ENCODE measurements at places on chromosomes 4 and X. TPM values are rescaled to one million over a fixed set of nuclear protein-coding genes. Genes with fewer than 3 reads are reported as not detected.

- no peak overlapping the region for H3K4me3 ChIP-seq
- H3K4me1 ChIP-seq, result peaks cover 10% of the 10 kb centered on the region
- H3K36me3 ChIP-seq, result no peaks in the 10 kb centered on the region
- DNase-seq, result no peak
Measured at GRCh38 chrX:27883468-27884092, 75.8 kb downstream of the MAGEB10 start.

- peaks cover 2% of the 10 kb centered on the region for H3K4me1 ChIP-seq
- no peaks in the 10 kb centered on the region for H3K27me3 ChIP-seq
- H3K36me3 ChIP-seq, result no peaks in the 10 kb centered on the region
- H3K4me3 ChIP-seq, result no peak overlapping the region
Measured at GRCh38 chrX:42375086-42375485, 402.9 kb downstream of the PPP1R2C start.

- H3K27me3 ChIP-seq, result no peaks in the 10 kb centered on the region
- no peak overlapping the region for H3K4me3 ChIP-seq
- H3K4me1 ChIP-seq, result peaks cover 51% of the 10 kb centered on the region
- H3K36me3 ChIP-seq, result peaks cover 2% of the 10 kb centered on the region
- DNase-seq, result no peak
Measured at GRCh38 chr4:138177278-138177968, 64.7 kb downstream of the SLC7A11 start.

- no peak overlapping the region for H3K27ac ChIP-seq
- no peak overlapping the region for H3K4me3 ChIP-seq
- H3K36me3 ChIP-seq, result no peaks in the 10 kb centered on the region
- peaks cover 15% of the 10 kb centered on the region for H3K4me1 ChIP-seq
- DNase-seq, result no peak
- H3K27me3 ChIP-seq, result no peaks in the 10 kb centered on the region
Measured at GRCh38 chr4:40395166-40395900, 60.2 kb downstream of the CHRNA9 start.

Gene WDFY3
- 104 TPM for total RNA-seq

Gene CLNK
- not detected for total RNA-seq

DNA sequence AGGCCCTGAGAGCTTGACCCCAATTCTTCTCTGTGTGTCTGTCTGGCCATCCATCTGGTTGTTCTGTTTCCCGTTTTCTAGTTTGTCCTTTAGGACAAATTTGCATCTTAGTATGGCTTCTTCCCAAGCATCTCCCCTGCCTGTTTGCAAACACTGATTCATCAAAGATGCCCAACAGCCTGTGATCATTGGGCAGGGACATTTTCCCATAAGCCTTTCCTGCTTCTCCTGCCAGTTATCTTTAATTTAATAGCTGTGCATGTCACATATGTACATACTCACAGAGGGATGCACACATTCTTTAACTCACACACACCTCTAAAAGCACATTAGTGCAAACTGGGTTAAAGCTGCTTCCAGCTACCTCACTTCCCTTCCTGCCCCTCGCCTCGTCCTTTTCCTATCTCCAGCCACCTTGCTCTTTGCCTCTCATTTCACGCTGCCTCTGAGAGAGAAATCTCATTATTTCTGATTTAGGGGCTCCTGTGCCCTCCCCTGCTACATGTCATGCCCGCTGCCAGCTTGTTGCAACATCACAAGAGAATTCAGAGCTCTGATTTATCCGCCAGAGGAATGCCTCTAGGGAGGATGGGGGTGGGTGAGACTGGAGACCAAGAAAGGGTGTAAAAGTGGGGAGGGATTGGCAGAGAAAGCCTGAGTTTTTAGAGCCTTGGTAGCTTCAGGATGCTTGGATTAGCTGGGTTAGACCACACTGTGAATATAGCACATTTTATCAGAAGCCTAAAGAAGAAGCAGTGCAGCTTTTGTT is 100.6 kb downstream of the NHS start:
- peaks cover 9% of the 10 kb centered on the region for H3K4me1 ChIP-seq
- no peaks in the 10 kb centered on the region for H3K36me3 ChIP-seq
- DNase-seq, result no peak
- peaks cover 2% of the 10 kb centered on the region for H3K27me3 ChIP-seq
- no peak overlapping the region for H3K4me3 ChIP-seq

DNA sequence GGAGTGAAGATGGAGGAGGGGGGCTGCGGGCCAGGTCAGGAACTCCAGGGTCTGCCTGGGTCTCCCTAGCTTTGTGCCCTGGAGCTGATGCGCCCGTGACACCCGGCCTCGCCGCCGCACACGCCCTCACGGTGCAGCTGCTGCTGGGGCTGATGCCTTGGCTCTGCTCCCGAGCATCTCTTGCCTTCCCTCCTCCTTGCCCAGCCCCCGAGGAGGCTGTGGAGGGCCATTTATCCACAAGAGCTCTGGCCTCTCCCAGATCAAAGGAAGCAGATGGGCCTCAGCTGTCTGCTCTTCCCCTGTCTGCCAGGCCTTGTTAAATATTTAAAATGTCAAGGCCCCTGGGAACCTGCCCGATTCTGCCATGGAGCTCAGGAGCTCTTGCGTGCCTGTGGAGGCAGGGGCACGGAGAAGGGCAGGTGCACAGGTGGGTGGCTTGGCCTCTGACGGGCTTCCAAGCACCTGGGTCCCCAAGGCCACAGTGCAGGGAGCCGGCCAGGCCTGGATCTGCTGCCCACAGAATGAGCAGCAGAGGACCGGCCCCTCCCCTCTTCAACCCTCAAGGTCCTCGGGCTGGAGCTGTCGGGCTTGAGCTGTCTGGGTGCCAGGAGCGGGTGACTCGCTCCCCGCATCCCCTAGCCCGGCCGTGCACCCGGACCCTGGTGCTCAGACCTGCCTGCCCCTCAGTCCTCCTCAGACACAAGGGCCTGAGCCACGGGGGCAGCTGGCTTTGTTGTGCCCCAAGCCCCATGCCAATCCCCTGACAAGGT is 20.3 kb downstream of the ATP2B3 start:
- peaks cover 7% of the 10 kb centered on the region for H3K4me1 ChIP-seq
- peaks cover 1% of the 10 kb centered on the region for H3K27me3 ChIP-seq
- H3K4me3 ChIP-seq, result no peak overlapping the region

Gene RHOH
- 0.29 TPM for total RNA-seq

GRCh38 chr4:184782731-184783373 is 42.9 kb downstream of the ACSL1 start:
- peaks cover 13% of the 10 kb centered on the region for H3K36me3 ChIP-seq
- DNase-seq, result no peak
- H3K27me3 ChIP-seq, result no peaks in the 10 kb centered on the region
- H3K4me1 ChIP-seq, result no peaks in the 10 kb centered on the region
- no peak overlapping the region for H3K4me3 ChIP-seq

Gene ZFYVE28
- 0.51 TPM for total RNA-seq

Gene TBX22
- total RNA-seq, result 0.09 TPM

Gene MAP7D2
- total RNA-seq, result 1.3 TPM

- no peak overlapping the region for H3K27ac ChIP-seq
- DNase-seq, result no peak
- H3K36me3 ChIP-seq, result no peaks in the 10 kb centered on the region
- no peak overlapping the region for H3K4me3 ChIP-seq
- no peaks in the 10 kb centered on the region for H3K27me3 ChIP-seq
Measured at GRCh38 chrX:6679550-6679949, 144.6 kb upstream of the VCX3A start.

- H3K27me3 ChIP-seq, result no peaks in the 10 kb centered on the region
- peak; percentile 70 for DNase-seq
- peaks cover 22% of the 10 kb centered on the region for H3K4me1 ChIP-seq
- H3K36me3 ChIP-seq, result no peaks in the 10 kb centered on the region
- no peak overlapping the region for H3K27ac ChIP-seq
Measured at GRCh38 chr4:4488405-4489404, 53.1 kb downstream of the STX18 start.

GRCh38 chrX:72475952-72476668 is 96.5 kb downstream of the HDAC8 start:
- peaks cover 9% of the 10 kb centered on the region for H3K4me1 ChIP-seq
- H3K36me3 ChIP-seq, result peaks cover 14% of the 10 kb centered on the region
- no peak overlapping the region for H3K4me3 ChIP-seq
- DNase-seq, result no peak

- H3K4me3 ChIP-seq, result no peak overlapping the region
- peaks cover 9% of the 10 kb centered on the region for H3K4me1 ChIP-seq
- H3K27ac ChIP-seq, result no peak overlapping the region
Measured at GRCh38 chrX:109936114-109936513, 66.8 kb upstream of the TMEM164 start.

Gene MAOA
- 1.1 TPM for total RNA-seq

DNA sequence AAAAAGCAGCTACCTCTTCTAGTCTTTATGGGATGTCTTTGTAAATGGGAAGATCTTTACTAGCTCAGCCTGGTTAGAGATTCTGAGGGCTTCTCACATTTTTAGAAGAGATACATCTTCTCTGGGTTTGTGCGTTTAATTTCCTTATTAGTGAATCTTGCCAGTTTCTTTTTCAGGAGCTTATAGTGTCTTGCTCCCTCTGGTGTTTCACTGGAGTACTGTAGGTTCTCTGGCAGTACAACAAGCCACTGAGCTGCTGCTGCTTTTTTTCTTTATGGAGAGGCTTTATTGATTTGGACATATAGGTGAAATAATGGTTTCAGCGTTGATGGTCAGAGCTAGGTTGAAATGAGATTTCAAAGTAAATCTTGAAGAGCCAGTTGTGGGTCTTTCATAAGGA is 82.9 kb downstream of the LAS1L start:
- H3K36me3 ChIP-seq, result peaks cover 4% of the 10 kb centered on the region
- no peak overlapping the region for H3K27ac ChIP-seq
- H3K4me3 ChIP-seq, result no peak overlapping the region
- H3K27me3 ChIP-seq, result no peaks in the 10 kb centered on the region

GRCh38 chrX:10851809-10852208 is 231.4 kb upstream of the MID1 start:
- no peaks in the 10 kb centered on the region for H3K27me3 ChIP-seq
- no peak for DNase-seq
- H3K4me3 ChIP-seq, result no peak overlapping the region
- no peaks in the 10 kb centered on the region for H3K36me3 ChIP-seq

- H3K36me3 ChIP-seq, result peaks cover 2% of the 10 kb centered on the region
- DNase-seq, result no peak
- no peaks in the 10 kb centered on the region for H3K27me3 ChIP-seq
- peaks cover 72% of the 10 kb centered on the region for H3K4me1 ChIP-seq
- H3K4me3 ChIP-seq, result no peak overlapping the region
- peak overlapping the region; percentile 4 for H3K27ac ChIP-seq
Measured at GRCh38 chr4:147365396-147365795, 115.5 kb upstream of the EDNRA start.

- DNase-seq, result no peak
- H3K36me3 ChIP-seq, result peaks cover 1% of the 10 kb centered on the region
- H3K27ac ChIP-seq, result peak overlapping the region; percentile 8
- H3K27me3 ChIP-seq, result no peaks in the 10 kb centered on the region
Measured at GRCh38 chrX:110086162-110086915, 83.4 kb downstream of the TMEM164 start.

DNA sequence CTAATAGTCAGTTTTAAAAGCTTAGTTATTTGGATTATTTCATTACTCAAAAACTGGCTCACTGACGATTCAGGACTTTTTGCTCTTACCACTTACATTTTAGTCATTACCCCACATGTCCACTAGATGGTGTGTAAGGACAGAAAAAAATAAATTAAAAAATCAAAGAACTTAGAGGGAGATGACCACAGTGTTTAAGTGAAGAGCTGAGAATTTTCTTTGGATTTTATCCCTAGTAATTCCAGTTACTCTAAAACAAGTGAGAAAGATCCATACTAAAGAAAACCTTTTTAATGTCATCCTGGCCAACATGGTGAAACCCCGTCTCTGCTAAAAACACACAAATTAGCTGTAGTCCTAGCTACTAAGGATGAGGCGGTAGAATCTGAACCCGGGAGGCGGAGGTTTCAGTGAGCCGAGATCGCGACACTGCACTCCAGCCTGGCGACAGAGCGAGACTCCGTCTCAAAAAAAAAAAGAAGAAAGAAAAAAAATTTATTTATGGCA is 26.4 kb upstream of the TMPRSS11B start:
- peaks cover 9% of the 10 kb centered on the region for H3K4me1 ChIP-seq
- peak overlapping the region; percentile 32 for H3K27ac ChIP-seq
- H3K36me3 ChIP-seq, result no peaks in the 10 kb centered on the region

Gene POU3F4
- total RNA-seq, result not detected

Gene SLC9B1
- 3.2 TPM for total RNA-seq

GRCh38 chrX:57595381-57595811 is 3.6 kb downstream of the ZXDB start:
- H3K36me3 ChIP-seq, result peaks cover 2% of the 10 kb centered on the region
- H3K4me1 ChIP-seq, result peaks cover 35% of the 10 kb centered on the region
- DNase-seq, result no peak
- H3K27ac ChIP-seq, result peak overlapping the region; percentile 71

- peaks cover 15% of the 10 kb centered on the region for H3K36me3 ChIP-seq
- H3K27me3 ChIP-seq, result no peaks in the 10 kb centered on the region
- H3K27ac ChIP-seq, result no peak overlapping the region
- DNase-seq, result no peak
Measured at GRCh38 chr4:101037938-101038413, 309.4 kb downstream of the PPP3CA start.

GRCh38 chr4:2332976-2333319 is 71.0 kb upstream of the MXD4 start:
- peak; percentile 21 for DNase-seq
- peaks cover 9% of the 10 kb centered on the region for H3K4me1 ChIP-seq
- H3K27ac ChIP-seq, result no peak overlapping the region
- no peaks in the 10 kb centered on the region for H3K36me3 ChIP-seq
- H3K27me3 ChIP-seq, result peaks cover 11% of the 10 kb centered on the region
- H3K4me3 ChIP-seq, result no peak overlapping the region

DNA sequence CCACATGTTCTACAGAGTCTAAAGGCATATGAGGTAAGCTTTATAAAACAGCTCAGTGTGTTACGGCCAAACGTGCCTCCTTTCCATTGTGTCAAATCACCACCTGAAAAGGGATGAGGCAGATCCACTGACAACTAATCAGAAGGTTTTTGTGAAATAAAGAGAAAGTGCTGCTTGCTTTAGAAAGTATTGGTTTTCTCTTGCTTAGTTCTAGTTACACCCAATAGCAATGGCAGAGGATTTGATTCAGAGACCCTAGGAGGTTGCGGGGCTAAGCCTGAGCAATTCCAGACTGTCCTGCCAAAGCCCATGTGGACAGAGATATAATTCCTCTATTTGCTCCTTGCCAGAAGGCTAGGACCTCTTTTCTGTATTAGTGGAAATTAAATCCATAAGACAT is 125.5 kb downstream of the SPRY1 start:
- no peak overlapping the region for H3K27ac ChIP-seq
- H3K36me3 ChIP-seq, result no peaks in the 10 kb centered on the region
- H3K27me3 ChIP-seq, result no peaks in the 10 kb centered on the region
- no peak overlapping the region for H3K4me3 ChIP-seq

- H3K36me3 ChIP-seq, result no peaks in the 10 kb centered on the region
- no peak overlapping the region for H3K4me3 ChIP-seq
- peaks cover 32% of the 10 kb centered on the region for H3K4me1 ChIP-seq
- H3K27me3 ChIP-seq, result no peaks in the 10 kb centered on the region
Measured at GRCh38 chr4:2243681-2244380, 1.9 kb upstream of the HAUS3 start.

DNA sequence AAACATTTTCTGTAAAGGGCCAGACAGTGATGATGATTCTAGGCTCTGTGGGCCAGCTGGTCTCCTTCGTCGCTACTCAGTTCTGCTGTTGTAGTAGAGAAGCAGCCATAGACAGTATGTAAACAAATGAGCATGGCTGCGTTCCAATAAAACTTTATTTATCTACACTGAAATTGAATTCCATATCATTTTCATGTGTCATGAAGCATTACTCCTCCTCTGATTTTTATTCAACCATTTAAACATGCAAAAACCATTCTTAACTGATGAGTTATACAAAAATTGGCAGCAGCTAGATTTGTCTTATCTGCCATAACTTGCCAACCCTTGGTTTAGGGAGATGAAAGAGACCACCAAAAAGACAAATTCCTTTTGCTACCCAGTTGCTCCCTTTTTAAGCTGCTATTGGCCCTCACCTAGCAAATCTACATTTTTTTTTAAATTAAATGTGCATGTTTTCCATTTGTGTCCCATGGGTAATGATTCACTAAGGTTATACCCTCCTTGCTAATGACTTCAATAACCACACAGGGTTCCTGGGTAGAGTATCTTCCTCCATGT is 309.9 kb downstream of the DHX15 start:
- no peaks in the 10 kb centered on the region for H3K27me3 ChIP-seq
- no peak overlapping the region for H3K27ac ChIP-seq
- no peak overlapping the region for H3K4me3 ChIP-seq

Gene MAGEC3
- 0.16 TPM for total RNA-seq

Gene ADAM29
- total RNA-seq, result not detected

Measured in mesothelial cell of epicardium (in vitro differentiated cells).